Umbilical cord (tissue), 2 donors: ENCODE measurements at places on chromosomes 7 and 10.

- no peak for DNase-seq
Measured at GRCh38 chr7:131026297-131027000, 292.4 kb upstream of the KLF14 start.

DNA sequence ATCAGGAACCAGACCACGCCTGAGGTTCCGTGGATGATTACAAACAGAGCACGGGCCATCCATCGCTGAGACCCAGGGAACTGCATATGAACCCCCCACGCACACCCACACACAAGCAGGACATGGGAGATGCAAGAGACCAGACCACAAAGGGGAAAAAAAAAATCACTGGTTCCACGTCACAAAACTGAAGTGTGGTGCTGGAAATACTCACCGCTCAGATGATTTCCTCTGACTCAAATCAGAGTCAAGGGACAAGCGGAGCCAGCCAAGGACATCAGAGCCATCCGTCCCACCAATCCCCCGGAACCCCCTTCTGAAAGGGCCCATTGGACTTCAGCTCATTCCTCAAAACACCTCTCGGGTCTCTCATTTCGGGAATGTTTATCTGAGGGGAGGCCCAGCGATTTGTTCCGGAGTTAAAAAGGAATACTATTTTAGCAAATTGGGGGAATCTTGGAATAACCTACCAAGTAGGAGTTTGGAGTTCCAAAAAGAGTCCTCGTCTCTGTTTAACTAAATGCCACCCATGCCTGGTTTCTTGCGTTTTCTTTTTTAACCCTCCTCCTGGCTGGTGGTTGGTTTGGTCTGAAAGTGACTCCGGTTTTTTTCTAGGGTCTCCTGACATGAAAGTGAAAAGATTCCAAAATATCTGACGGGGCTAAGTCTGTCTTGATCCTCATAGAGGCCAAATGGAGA, 15.0 kb downstream of the SNX8 start:
- DNase-seq = no peak

DNA sequence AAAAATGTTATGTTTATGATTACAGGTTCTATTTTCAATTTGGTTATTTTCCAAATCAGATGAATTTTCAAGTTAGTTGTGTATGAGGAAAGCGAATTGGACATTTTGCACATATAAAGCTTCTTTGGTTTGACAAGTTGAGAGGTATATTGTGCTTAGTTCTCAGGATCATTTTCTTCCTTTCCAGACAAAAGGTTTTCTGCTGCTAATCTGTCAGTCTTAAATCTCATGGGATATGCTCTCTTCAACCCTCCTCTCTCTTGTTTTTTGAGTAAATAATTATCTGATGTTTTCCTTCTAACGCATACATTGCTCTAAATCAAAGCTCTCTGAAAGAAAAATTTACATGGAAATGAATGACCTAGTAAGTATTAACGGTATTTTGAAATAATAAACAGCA, 77.9 kb downstream of the PPP1R3A start:
- DNase-seq = no peak

DNA sequence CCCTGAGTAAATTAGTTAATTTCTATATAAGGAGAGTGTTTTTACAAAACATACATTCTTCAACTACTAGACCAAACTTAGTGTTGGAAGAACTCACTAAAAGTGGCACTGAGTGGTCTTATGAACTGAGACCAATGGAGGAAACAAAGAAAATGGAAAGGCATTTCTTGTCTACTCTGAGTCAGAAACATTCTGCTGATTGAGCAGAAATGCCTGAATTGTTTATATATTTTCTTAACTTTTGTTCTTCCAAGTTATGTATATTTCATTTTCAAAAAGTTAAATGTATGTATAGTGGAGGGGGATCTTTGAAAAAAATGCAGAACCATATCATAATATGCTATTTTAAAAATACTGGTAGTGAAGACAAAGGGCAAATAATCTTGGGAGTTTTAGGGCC, 320.7 kb downstream of the HGF start:
- DNase-seq = no peak

GRCh38 chr7:75879771-75880184, 944 bp downstream of the RHBDD2 start:
- no peak for DNase-seq

GRCh38 chr10:125095776-125096175, 64.6 kb downstream of the CTBP2 start:
- DNase-seq = no peak

DNA sequence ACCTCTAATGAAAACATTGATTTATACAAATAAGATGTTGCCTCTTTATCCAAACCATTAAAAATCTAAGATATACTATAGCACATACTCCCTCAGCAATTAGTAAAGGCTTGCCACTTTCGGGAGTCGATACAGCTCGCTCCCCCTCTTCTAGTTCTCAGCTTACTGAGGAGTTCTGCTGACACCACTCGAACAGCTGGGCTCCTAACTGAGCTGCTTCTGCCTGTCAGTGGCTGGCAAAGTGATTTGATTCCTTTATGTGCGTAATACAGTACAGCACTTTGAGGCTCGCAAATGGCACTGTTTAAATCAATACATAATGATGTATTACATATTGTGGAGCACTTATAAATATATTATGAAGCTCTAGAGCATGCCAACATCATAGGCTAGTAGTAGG, 241.8 kb downstream of the CREB5 start:
- no peak for DNase-seq

GRCh38 chr7:134813663-134814396, 34.4 kb downstream of the CALD1 start:
- DNase-seq = no peak
